ENCODE measurements at places on chromosomes 1 and 21.
A peak's percentile ranks its signal among the peaks of the same experiment; 100 is the strongest.

- H3K4me3 ChIP-seq = no peak overlapping the region
- DNase-seq = no peak
- H3K36me3 ChIP-seq = peaks cover 25% of the 10 kb centered on the region
- no peaks in the 10 kb centered on the region for H3K27me3 ChIP-seq
- H3K27ac ChIP-seq = no peak overlapping the region
Measured at GRCh38 chr1:58487002-58487401, 59.5 kb downstream of the OMA1 start.

DNA sequence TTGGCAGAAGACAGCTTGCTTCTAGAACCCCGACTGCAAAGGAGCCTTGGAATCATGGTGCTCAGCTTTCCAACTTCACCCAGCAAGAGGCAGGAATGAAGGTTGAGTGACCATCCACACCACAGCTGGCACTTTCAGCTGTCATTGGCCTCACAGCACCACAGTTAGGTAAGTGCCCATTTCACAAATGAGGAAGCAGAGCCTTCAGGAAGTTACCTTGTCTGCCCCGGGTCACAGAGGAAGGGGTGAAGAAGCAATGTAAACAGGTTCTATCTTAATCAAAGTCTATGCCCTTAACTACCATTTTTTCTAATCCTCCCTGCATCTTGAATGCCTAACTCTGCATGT, 156.0 kb downstream of the GLUL start:
- H3K27ac ChIP-seq = no peak overlapping the region
- no peak overlapping the region for H3K4me3 ChIP-seq
- H3K4me1 ChIP-seq = peaks cover 13% of the 10 kb centered on the region
- no peaks in the 10 kb centered on the region for H3K27me3 ChIP-seq

GRCh38 chr1:112309499-112309898, 86.5 kb upstream of the CTTNBP2NL start:
- no peaks in the 10 kb centered on the region for H3K36me3 ChIP-seq
- H3K27me3 ChIP-seq = peaks cover 20% of the 10 kb centered on the region
- no peaks in the 10 kb centered on the region for H3K4me1 ChIP-seq
- DNase-seq = no peak

DNA sequence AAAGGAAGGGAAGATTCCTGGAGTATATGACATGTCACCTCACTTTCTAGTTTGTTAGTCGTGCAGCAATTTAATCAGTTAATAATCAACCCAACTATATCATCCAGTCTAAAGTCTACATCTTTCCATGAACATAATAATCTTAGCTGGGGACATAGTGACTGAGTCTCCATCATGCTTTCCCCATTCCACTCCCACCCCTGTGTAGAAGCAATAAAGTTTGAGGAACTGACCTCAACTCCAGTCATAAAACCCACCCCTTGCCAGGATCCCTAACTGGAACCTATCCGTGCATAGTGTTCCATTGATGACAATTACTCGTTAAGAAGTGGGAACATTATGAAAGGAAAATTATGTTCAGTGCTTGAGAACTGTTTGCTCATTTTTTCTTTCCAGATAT, 48.9 kb upstream of the MROH9 start:
- DNase-seq = no peak
- H3K4me1 ChIP-seq = no peaks in the 10 kb centered on the region
- H3K36me3 ChIP-seq = no peaks in the 10 kb centered on the region
- H3K4me3 ChIP-seq = no peak overlapping the region

DNA sequence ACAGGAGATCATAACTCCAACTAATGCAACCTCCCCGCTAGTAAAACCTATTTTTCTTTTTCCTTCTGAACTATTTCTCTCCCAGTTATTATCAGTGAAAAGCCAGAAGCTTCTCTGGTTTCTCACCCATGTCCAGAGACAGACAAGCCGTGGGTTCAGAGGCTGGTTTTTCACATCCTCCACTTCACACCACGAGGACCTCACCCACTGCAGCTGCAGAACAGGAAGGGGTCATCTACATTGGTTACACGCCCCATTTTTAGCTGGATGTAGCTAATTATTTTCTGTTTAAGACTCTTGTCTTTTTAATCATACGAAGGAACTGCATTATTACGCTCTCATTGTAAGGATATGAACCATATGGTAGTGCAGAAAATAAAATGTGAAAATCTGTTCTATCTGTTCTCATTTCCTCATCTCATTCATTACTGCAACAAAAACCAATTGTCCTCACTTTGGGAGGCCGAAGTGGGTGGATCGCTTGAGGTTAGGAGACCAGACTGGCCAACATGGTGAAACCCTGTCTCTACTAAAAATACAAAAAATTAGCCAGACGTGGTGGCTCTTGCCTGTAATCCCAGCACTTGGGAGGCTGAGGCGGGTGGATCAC, 39.1 kb upstream of the CLDN14 start:
- H3K4me3 ChIP-seq = no peak overlapping the region
- no peaks in the 10 kb centered on the region for H3K4me1 ChIP-seq
- no peaks in the 10 kb centered on the region for H3K36me3 ChIP-seq
- no peak overlapping the region for H3K27ac ChIP-seq

DNA sequence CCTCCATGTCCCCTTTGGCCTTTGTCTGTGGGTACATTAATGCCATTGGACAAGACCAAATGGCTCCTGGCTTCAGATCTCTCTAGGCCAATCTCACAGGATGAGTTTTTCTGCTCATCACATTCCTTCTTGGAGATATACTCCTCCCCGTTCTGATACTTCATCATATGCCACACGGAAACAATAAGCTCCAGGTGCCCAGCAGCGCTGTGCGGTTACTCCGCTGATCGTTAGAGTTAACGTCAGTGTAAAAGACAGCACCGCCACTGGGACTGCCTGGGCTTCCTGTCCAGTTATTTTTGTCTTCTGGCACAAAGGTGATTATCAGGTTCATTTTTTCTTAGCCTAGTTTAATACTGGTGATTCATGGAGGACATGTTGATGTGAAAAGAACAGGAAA, 22.5 kb downstream of the CACHD1 start:
- H3K4me1 ChIP-seq = peaks cover 26% of the 10 kb centered on the region
- no peak overlapping the region for H3K4me3 ChIP-seq
- no peak for DNase-seq
- H3K27me3 ChIP-seq = peaks cover 4% of the 10 kb centered on the region

DNA sequence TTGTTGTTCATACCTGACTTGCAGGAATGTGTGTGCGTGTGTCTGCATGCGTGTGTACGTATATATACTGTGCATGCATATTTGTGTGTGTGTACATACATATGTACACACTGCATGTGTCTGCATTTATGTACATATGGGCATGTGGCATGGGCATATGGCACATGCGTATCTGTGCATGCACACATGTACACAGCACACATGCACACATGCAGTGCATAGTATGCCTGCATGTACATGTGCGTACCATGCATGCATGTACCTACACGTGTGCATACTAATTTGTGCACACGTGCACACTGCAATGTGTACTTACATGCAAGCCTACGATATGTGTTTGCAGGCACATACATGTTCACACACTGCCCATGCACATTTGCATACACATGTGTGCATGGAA, 43.9 kb downstream of the GALNT2 start:
- no peak for DNase-seq
- peak overlapping the region; percentile 94 for H3K27ac ChIP-seq
- H3K36me3 ChIP-seq = peaks cover 27% of the 10 kb centered on the region

GRCh38 chr21:38531591-38531990, 33.3 kb upstream of the ERG start:
- no peaks in the 10 kb centered on the region for H3K4me1 ChIP-seq
- no peak overlapping the region for H3K4me3 ChIP-seq
- no peak overlapping the region for H3K27ac ChIP-seq
- no peaks in the 10 kb centered on the region for H3K36me3 ChIP-seq

DNA sequence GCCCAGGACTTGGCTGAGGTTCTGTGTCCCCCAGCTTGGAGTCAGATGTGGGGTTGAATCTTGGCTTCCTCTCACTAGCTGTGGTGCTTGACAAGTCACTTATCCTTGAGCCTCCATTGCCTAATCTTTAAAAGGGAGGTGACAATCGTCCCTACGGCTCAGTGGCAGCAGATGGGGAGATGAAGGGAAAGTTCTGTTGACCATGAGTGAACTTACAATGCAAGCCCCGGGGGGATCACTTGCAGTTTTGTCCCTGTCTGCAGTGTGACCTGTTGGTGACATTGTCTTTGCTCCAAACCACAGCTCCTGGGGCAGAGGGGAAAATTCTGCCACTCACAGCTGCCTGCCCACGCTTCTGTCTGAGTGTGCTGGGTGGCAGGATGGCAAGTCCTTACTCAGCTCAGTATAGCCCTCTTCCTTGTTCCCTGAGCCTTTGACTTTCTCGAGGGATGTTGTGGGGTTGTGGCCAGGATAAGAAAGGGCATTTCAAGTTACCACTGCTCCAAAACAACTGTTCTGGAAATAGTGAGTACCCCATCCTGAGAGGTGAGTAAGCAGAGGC, 1.7 kb downstream of the PCSK9 start:
- peaks cover 46% of the 10 kb centered on the region for H3K27me3 ChIP-seq
- no peak overlapping the region for H3K4me3 ChIP-seq
- DNase-seq = no peak
- H3K36me3 ChIP-seq = no peaks in the 10 kb centered on the region

- H3K4me3 ChIP-seq = no peak overlapping the region
- H3K36me3 ChIP-seq = no peaks in the 10 kb centered on the region
- H3K27ac ChIP-seq = no peak overlapping the region
Measured at GRCh38 chr1:81183553-81183952, 617.2 kb upstream of the ADGRL2 start.

DNA sequence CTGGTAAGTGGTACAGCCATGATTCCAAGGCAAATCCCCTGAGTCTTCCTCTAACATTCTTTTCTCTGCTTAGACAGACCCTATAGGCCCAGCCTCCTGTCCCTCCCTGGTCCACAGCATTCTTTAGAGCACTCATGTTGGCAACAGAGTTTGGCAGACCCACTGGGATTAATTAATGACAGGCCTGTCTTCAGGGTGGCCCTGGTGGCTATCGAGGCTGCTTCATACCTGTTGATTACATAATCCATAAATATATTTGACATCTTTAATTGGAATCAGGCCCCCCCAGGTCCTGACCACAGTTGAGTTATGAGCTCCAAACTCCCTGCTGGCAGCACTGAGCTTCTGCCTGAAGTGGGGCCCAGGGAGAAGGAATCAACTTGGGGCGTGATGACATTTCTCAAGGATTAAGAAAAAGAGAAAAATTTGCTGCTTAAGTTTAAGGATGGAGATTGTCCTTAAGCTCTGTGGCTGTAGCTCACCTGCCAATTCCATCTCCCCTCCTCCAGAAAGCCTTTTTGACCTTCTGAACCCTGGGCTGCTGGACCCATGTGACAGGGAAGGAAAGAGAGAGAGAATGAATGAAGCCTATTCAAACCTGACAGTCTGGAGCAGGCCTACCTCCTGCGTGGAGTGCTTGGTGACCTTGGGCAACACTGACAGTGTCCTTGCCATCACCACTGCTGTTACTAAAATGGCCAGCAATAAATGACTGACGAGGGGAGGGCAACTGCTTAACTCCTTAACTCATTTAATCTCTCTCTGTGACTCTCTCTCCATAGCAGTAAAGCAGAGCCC, 156.6 kb downstream of the TRABD2B start:
- DNase-seq = no peak
- H3K27me3 ChIP-seq = peaks cover 5% of the 10 kb centered on the region
- no peaks in the 10 kb centered on the region for H3K4me1 ChIP-seq
- no peak overlapping the region for H3K4me3 ChIP-seq
- H3K27ac ChIP-seq = no peak overlapping the region
- no peaks in the 10 kb centered on the region for H3K36me3 ChIP-seq

DNA sequence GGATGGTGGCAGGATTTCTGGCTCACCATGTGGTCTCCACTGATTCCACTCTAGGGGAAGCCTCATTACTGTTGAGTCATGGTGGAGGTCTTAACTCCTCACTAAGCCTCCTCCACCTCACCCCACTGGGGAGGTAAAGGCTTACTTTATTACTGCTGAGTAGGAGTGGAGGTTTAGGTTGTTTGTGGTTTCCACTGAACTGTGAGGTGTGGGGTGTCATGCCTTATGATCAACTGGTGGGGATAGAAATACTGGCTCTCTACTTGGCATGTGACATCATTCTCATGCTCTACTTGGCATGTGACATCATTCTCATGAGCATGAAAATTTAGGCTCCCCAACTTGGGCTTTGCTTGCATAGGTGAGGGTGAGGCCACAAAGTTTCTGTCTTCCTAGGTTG, 35.6 kb downstream of the COL6A1 start:
- DNase-seq = no peak
- no peak overlapping the region for H3K4me3 ChIP-seq
- peaks cover 30% of the 10 kb centered on the region for H3K27me3 ChIP-seq
- no peaks in the 10 kb centered on the region for H3K36me3 ChIP-seq

DNA sequence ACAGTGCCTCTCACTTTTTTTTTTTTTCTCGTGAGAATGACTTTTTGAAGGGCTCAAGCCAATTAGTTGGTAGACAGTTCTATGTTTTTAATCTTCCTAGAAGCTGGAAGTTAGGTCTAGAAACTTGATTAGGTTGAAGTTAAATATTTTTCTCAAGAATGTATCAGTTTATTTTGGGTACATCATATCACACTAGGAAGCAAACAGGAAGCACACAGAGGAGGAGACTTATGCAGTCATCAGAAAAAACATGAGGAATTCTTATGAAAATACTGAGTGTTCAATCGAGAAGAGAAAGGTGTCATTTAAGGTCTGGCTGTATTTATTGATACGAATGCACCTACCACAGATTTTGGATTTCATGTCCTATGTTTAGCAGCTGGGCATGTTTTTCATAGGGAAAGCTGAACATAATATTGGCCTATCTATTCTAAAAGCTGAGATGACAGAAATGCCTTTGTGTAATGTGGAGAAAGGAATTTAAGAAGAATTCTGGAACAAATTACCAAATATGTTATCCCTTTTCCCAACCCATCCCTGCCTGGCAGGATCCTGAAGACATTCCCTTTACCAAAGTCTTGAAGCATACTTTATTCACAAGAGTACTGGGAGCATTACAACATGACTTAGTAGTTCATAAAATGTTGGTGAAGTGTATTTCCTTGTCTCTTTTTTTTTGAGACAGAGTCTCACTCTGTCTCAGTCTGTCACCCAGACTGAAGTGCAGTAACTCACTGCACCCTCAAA, 17.5 kb upstream of the ZFP69B start:
- H3K27me3 ChIP-seq = no peaks in the 10 kb centered on the region
- H3K4me3 ChIP-seq = no peak overlapping the region
- H3K27ac ChIP-seq = peak overlapping the region; percentile 26
- peaks cover 9% of the 10 kb centered on the region for H3K36me3 ChIP-seq
- H3K4me1 ChIP-seq = no peaks in the 10 kb centered on the region
- DNase-seq = no peak

- H3K4me3 ChIP-seq = no peak overlapping the region
- no peak overlapping the region for H3K27ac ChIP-seq
- no peaks in the 10 kb centered on the region for H3K27me3 ChIP-seq
- no peaks in the 10 kb centered on the region for H3K4me1 ChIP-seq
- H3K36me3 ChIP-seq = no peaks in the 10 kb centered on the region
- no peak for DNase-seq
Measured at GRCh38 chr1:90387805-90388204, 329.3 kb downstream of the BARHL2 start.

DNA sequence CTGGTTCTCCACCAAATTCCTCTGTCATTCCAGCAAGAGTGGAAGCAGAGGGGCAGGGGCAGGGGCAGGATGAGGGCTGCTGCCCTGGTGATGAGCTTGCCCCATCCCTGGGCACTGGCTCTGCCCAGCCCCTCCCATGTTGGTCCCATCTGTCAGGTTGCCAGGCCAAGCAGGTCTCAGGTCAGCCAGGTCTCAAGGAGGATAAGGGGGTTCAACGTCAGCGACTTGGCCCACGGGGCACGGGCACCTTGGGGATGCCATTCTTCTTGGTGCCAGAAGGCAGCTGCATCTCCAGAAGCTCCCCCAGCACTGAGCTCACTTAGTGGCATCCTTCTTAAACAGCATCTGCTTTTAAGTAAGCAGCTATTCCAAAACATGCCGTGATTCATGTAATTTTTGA, 133.1 kb downstream of the AJAP1 start:
- H3K4me1 ChIP-seq = no peaks in the 10 kb centered on the region
- H3K4me3 ChIP-seq = no peak overlapping the region
- peaks cover 7% of the 10 kb centered on the region for H3K27me3 ChIP-seq
- no peak overlapping the region for H3K27ac ChIP-seq

All from activated CD4-positive, alpha-beta T cell treated with anti-CD3 and anti-CD28 coated beads for 36 hours (primary cell).